ENCODE measurements at places on chromosomes 6 and 20. TPM values are rescaled to one million over a fixed set of nuclear protein-coding genes. Genes with fewer than 3 reads are reported as not detected.

DNA sequence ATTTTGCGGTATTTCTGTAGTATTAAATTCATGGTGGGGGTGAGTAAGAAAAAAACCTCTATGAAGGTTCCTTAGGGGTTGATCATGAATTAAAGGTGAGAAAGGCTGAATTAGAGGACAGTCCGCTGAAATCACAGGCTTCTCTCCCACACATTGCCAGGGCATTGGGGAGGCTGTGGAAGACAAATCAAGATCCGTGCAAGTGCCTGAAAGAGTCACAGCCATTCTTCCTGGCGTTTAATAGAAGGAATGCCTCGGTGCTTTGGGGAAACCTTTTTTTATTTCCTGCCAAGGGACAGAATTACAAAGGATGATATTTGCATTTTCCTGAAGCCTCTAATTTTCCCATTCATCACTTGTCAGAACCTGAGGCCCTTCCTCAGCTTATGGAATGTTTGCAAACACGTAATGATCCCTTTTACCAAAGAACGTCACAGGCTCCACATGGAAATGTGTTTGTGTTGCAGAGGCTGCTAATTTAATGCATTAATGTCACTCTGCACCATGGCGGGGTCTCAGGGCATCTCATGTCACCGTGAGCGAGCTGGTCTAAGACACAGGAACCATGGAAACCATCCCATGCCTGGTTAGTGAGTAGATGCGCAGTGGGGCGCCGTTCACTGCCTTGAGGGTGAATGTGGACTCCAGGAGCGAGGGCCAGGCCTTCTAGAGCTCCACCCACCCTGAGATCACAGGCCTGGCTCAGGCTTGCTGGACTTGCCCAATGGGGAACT lies 185.9 kb upstream of the SULF2 start:
- H3K27me3 ChIP-seq, result no peaks in the 10 kb centered on the region
- peaks cover 39% of the 10 kb centered on the region for H3K4me1 ChIP-seq
- no peak for DNase-seq
- H3K27ac ChIP-seq, result peak overlapping the region; percentile 92

- H3K27me3 ChIP-seq, result peaks cover 5% of the 10 kb centered on the region
- no peak overlapping the region for H3K27ac ChIP-seq
- no peak for DNase-seq
- peaks cover 62% of the 10 kb centered on the region for H3K4me1 ChIP-seq
Observed at GRCh38 chr6:6680526-6680925, 92.0 kb downstream of the LY86 start.

DNA sequence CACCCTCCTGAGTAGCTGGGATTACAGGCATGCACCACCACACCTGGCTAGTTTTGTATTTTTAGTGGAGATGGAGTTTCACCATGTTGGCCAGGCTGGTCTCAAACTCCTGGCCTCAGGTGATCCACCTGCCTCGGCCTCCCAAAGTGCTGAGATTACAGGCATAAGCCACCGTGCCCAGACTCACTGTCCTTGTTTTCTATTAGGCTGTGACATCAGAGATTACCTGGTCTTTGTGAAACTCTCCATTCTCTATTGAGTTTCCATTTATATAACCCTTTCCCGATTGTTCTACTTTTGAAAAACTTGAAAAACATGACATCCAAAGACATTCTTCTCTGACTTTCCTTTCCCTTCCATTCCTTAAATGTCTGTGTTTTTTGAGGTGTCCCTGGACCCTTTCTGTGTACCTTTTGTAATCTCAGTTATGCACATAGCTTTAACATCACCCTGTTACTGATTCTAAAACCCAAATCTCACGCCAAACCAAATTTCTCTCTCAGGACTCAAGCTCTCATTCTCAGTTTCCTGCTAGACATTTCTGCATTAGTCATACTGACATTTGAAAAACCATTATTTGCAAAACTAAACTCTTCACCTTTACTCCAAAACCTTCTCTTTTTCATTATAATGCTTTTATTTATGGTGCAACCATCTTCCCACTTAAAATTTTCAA lies 137.0 kb downstream of the KHDC1L start:
- H3K27me3 ChIP-seq, result peaks cover 16% of the 10 kb centered on the region
- H3K4me1 ChIP-seq, result no peaks in the 10 kb centered on the region
- DNase-seq, result no peak

Gene CDH26
- 13.4 TPM for total RNA-seq

Gene FAM50B
- total RNA-seq, result 2.8 TPM

Data from progenitor cell of endocrine pancreas (in vitro differentiated cells).